Myometrial cell (primary cell): ENCODE measurements at places on chromosomes 6 and 20. TPM values are rescaled to one million over a fixed set of nuclear protein-coding genes. Genes with fewer than 3 reads are reported as not detected.

The KCNB1 gene
- 0.29 TPM in 1 of 2 replicates, not detected in the other for total RNA-seq

The HLA-G gene
- not detected in 2 replicates for total RNA-seq

The TREML2 gene
- total RNA-seq, result not detected in 2 replicates

The ADTRP gene
- total RNA-seq, result 1.2 TPM in 1 of 2 replicates, not detected in the other

The TEAD3 gene
- 23.6 and 27.5 TPM in 2 replicates for total RNA-seq

The MAS1 gene
- total RNA-seq, result not detected in 2 replicates

The COL12A1 gene
- total RNA-seq, result 247 and 311 TPM in 2 replicates

The NTSR1 gene
- not detected in 2 replicates for total RNA-seq

The HRH3 gene
- total RNA-seq, result not detected in 2 replicates

The MYT1 gene
- not detected in 2 replicates for total RNA-seq

The CRISP1 gene
- total RNA-seq, result not detected in 2 replicates

The SLC22A1 gene
- total RNA-seq, result not detected in 2 replicates

The TNXB gene
- 0.29 and 1.4 TPM in 2 replicates for total RNA-seq

The SIGLEC1 gene
- not detected in 2 replicates for total RNA-seq
